ENCODE measurements at places on chromosomes 4 and X. TPM values are rescaled to one million over a fixed set of nuclear protein-coding genes. Genes with fewer than 3 reads are reported as not detected.

DNA sequence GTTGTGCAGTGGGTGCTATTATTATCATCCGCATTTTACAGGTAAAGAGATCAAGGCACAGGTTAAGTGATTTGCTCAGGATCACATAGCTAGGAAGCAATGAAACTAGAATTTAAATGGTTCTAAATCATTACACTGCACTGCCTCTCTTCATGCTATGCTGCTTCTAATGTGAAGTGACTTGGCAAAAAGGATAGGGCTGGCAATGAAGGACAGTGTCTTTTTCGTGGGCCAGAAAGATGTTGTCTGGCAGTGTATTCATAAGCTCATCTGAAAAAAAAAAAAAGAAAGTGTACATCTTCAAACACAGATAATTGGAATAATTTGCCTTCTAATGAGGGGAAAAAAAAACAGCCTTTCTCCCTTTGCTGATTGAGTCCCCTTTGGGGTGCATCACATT lies 132.2 kb upstream of the FUNDC1 start:
- DNase-seq = no peak

- DNase-seq = no peak
Observed at GRCh38 chr4:117817301-117817700, 217.0 kb upstream of the NDST3 start.

GRCh38 chrX:100645106-100645505 lies 1.1 kb downstream of the SRPX2 start:
- DNase-seq = no peak

DNA sequence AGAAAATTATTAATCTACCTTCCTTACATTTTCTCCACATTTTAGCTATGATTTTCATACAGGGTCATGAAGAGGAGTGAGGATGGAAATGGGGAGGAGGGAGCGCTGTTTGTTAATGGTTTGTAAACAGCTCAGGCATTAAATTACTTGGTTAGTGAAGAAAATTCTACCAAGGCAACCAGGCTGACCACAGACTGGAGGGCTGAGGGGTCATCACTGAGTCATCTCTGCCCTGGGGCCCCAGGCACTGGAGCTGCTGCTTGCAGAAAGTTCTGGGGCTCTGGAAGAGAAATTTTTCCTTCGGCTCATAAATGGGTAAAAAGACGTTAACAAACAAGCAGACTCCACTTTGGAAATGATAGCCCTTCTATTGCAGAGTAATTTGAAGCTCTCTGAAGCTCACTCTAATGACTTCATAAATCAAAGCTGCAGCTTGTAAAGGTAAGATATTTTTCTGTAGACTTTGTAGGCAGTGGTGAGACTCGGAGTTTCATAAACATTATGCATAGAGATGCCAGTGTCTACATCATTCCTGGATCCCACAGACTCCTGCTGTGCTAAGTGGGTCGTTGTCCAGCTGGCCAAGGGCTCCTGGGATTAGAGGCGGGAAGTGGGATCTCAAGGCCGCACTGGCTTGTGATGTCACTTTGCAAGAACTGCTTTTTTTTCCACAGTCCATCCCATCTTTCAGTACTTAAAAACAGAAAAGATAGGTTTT lies 159.6 kb downstream of the PTTG2 start:
- no peak for DNase-seq

GRCh38 chr4:127211650-127212560 lies 420.9 kb upstream of the INTU start:
- no peak for DNase-seq

DNA sequence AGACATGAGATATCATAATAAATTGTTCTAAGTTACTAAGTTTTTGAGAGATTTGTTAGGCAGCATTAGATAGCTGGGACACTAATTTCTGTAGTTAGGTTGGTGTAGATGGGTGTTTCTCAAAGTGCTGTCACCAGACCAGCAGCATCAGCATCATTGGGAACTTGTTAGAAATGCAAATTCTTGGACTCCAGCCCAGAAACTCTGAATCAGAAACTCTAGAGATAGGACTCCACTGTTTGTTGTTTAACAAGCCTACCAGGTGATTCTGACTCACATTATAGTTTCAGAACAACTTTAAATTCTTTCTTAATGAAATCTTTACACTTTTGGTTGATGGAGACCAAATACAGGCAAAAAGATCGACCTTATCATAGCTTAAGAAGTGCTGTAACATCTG lies 173.7 kb downstream of the PABPC4L start:
- DNase-seq = no peak

GRCh38 chr4:121376097-121376496 lies 4.7 kb downstream of the QRFPR start:
- DNase-seq = no peak

GRCh38 chrX:150941580-150941979 lies 41.6 kb upstream of the HMGB3 start:
- DNase-seq = no peak

DNA sequence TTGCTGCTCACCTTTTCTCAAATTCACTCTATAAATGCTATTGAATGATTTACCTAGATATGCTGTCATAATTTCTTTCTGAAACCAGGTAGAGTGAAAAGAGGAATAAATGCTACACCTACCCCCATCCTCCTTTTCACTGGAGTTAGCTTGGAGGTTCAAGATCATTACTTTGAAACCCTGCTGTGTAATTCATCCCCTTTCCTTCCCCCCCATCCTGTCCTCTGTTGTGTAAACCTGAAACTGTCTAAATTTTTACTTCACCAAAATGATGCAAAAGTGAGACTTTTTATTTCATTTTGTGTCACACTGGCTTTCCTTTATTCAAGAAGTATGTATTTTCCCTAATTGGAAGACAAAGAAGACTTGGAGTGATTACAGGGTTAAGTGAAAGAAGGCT lies 5.4 kb downstream of the ZCCHC18 start:
- DNase-seq = no peak

DNA sequence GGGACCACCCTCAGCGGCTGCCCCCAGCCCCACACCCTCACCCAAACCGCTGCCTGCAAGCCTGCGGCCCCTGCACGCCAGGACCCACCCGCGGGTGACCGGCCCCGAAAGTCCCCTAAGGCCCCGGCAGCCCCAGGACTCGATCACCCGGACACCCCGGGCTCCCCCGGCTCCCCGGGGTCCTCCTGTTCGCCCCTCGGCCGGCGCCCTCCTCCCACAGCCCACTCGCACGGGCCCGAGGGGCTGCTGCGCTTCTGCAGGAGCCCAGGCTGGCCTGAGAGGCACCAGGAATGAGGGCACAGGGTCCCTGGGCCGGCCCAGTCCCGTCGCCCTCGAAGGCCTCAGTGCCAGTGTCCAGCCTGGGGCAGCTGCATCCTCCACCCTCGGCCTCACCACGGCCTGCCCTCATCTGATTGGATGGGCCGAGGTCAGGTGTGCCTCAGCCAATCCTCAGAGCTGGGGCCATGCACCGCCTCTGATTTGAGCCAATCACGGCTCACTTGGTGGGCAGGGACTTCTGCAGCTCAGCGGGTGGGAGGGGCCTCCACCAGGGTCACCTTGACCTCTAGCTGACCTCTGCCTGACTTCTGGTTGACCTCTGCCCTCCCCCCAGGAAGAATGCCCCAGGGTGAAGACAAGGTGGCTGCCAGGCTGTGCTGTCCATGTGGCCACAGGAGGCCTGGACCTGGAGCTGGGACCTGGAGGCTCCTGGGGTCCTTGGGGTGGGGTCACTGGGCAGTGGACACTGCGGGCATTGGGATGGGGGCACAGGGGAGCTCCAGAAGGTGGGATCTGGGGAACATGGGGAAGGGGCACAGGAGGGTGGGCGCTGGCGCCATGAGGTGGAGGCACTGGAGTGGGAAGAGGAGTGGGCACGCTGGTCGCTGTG lies 97.6 kb upstream of the NKX1-1 start:
- peak; percentile 66 for DNase-seq

GRCh38 chr4:35252866-35253265 lies 991.4 kb downstream of the ARAP2 start:
- DNase-seq = no peak

GRCh38 chr4:52102587-52102986 lies 51.5 kb downstream of the SPATA18 start:
- no peak for DNase-seq

DNA sequence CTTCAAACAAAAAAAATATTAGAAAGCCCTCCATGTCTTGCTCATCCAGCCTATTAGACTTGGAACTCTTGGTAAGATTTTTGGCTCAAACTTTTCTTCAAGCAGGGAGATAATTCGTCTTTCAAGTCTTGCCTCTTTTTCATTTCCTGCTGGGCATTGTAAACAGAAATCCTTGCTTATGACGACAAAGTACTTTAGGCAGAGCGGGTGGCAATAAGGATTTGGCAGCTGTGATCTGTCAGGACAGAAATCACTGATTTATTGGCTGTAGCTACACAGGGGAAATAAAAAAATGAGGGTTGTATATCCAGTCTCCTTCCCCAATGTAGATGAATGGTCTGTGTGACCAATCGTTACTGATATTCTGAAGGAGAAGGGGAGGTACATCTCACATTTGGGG lies 121.6 kb downstream of the SLC4A4 start:
- DNase-seq = no peak

DNA sequence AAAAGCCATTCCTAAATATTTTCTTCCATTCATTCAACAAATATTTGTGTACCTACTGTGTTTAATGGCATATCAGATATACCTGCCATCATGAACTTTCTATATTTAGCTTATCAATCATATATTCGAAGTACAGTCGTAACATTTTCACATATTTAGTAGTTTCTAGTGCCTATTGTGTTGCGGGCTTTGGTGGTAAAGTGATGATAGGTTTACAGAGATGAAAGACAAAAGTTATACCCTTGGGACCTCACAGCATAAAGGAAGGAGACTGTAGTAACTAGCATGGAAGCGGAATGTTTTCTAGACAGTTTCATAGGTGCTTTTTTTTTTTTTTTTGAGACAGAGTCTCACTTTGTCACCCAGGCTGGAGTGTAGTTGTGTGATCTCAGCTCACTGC lies 39.5 kb downstream of the RBPJ start:
- DNase-seq = no peak

GRCh38 chr4:74764119-74764518 lies 30.2 kb downstream of the BTC start:
- no peak for DNase-seq

- no peak for DNase-seq
Observed at GRCh38 chr4:120926358-120927025, 4.0 kb upstream of the PRDM5 start.

- no peak for DNase-seq
Observed at GRCh38 chrX:87583679-87584078, 66.1 kb downstream of the KLHL4 start.

GRCh38 chr4:95548738-95549245 lies at the start of gene UNC5C:
Gene UNC5C (minus strand): TSS chr4:95548973.
- DNase-seq = peak; percentile 68

The FRG2 gene
- 0.18 TPM for total RNA-seq

The UGT2B10 gene
- total RNA-seq = not detected

The WNK3 gene
- 13.0 TPM for total RNA-seq

The TCEAL6 gene
- not detected for total RNA-seq

The ATP2B3 gene
- not detected for total RNA-seq

The RBMX2 gene
- 42.8 TPM for total RNA-seq

The RASL11B gene
- 20.6 TPM for total RNA-seq

The NSG1 gene
- 31.1 TPM for total RNA-seq

The RRH gene
- total RNA-seq = not detected

The ADH1C gene
- not detected for total RNA-seq

The GALNTL6 gene
- 0.24 TPM for total RNA-seq
